ENCODE measurements at places on chromosomes 2 and 18.

DNA sequence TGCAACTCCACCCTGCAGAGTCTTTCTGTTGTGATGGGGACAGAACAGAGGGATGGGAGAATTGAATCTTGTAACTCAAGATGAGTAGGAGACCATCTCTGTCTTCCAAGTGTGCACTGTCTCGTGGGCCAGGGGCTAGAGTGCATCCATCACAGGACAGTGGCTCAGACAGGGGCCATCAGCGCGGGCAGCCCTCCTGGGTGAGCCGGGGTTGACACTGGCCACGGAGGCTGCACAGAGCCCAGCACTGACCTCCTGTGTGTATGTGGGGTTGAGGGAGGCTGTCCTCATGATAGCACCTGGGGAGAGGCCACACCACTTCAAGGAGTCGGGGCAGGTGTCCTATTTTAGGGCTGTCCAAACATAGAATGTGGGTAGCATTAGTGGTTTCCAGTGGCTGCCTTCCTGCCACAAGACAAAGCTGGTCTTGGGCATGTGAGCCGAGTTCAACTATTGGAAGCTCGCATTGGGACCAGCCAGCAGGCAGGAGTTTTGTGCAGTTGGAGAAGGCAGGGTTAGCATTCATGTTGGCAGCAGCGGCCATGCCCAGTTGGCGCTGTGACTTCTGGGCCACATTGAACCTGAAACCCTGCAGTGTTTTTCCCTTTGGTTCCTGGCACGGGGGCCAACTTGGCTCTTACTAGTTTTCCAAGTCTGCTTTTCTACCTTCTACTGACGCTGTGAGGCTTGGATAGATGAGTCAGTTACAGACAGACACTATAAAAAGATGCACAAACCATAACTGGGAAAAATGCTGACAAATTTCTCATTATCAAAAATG, 45.3 kb downstream of the ACOXL start:
- DNase-seq: no peak

DNA sequence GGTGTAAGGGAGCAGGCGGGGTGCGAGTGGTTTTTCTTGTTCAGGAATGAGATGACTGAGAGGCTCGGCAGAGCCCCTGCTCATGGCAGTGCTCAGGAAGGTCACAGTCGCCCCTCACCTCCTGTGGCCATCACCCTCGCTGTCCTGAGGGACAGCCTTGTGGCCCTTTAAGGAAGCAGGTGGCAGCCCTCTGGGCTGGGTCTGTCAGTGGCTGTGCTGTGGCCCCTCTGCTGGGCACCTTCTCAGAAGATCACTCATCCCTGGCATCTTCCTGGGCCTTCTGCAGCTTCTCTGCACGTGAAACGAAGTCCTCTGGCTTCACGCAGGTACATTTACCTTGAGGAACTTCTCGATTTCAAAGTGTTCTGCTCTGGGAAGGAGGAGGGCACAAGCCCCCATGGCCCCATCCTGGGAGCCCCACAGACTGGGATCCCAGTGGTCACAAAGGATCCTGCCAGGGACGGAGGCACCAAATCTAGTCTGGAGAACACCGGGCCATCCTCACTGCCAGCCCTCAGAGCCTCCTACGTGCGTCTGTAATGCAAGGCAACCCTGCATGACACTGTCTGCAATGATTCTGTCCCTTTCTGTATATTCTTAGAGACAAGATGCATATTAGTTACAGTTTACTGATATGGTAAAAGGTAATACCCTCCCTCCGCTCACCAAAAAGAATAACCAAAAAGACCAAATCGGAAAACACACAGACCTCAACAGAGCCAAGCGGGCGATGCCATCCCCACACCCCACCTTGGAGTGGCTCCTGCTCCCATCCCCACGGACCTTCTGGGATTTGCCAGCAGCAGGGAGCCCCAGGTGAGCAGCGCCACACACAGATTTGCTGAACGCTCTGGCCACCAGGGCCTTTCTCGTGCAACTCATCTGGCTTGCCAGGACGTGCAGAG, 25.9 kb upstream of the FAHD2A start:
- DNase-seq: no peak

GRCh38 chr18:50961974-50962373, 5.9 kb upstream of the ELAC1 start:
- DNase-seq: no peak

- DNase-seq: no peak
Measured at GRCh38 chr2:145622285-145622684, 1102.4 kb upstream of the ZEB2 start.

DNA sequence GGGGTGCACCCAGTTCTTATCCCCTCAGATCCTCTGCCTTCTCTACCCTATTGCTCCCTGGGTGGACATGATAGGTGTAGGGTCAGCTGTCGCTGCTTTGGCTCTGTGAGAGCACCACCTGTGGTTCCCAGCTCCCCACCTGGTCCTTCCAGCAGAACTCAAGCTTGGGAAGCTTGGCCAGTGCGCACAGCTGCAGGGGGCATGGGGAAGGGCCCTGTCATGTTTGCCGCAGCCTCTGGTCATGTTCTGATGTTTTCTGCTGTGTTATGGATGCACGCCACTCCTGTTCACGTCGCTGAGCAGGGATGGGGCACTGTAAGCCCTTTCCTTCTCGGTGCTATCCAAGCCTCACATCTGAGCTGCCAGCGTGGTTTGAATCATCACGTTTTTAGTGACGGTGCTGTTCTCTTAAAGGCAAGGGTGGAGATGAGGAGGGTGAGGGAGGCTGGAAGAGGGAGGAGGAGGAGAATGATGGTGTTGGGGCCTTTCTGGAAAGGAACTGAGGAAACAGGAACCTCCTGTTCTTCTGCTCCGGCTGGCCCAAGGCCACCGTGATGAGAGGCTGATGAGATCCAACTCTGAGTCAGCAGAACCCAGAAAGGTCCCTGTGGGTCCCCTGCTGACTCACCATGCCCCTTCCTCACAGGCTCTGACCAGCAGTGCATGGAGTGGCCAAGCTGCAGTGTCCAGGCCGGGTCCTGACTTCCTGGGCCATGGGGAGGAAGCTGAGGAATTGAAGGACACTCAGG, 78.0 kb downstream of the LIPG start:
- DNase-seq: no peak

- no peak for DNase-seq
Measured at GRCh38 chr2:156792242-156792840, 356.2 kb downstream of the GPD2 start.

GRCh38 chr2:192098814-192099491, 95.8 kb downstream of the TMEFF2 start:
- DNase-seq: no peak

Measured in stimulated activated naive CD4-positive, alpha-beta T cell treated with Interleukin-2 at 50 U/mL for 16 hours (primary cell).